BE2C (cell line): ENCODE measurements at places on chromosomes 3 and 15.

DNA sequence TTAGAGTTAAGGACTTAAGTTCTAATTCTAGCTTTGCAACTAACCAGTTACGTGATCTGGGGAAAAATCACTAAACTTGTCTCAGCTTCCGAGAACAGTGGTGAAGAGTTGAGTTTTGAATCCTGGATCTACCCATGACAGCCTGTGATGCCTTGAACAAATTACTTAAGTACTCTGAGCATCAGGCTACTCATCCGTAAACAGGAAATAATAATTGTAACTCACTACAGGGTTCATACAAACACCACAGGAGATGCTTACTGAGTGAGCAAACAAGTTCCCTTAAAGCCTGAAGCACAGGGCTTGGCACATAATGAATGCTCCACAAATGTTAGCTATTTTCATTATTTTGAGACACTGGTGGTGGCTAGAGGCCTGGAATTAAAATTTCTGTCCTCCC, 158.8 kb downstream of the ERC2 start:
- no peak for DNase-seq

- DNase-seq: no peak
Observed at GRCh38 chr15:78915341-78916087, 29.3 kb downstream of the CTSH start.

DNA sequence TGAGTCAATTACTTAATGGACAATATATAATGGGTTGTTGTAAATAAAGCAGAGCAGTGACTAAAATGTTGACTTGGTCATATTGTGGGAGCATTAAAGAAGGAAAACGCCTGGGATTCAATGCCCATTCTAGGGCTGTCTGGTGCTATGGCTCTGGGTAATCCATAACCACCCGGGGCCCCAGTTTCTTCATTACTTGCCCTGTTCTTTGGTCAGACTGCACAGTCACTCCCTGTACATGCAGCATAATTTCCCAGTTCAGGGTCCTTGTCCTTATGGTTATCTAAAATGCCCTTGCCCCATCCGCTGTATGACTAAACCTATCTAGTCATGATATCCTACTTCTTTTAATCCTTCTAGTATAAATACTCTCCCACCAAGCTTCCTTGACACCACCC, 27.5 kb upstream of the DENND4A start:
- DNase-seq: no peak

DNA sequence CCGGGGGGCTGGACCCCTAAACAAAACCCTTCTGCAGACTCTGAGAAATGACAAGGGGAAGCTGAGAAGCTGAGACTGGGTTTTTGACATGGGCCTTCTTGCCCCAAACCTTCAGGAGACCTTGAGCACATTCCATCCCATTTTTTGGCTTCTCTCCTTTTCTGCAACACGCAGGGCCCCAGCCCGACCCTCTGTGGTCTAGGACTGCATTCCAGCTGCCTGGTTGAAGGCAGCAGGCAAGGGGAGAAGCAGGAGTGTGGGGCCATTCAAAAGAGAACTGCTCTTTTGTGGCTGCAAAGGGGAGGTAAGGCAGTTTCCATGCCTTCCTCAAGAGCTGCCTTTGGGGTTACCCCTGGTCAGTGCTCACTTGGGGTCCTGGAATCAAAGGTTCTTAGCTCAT, 263.0 kb downstream of the TLE3 start:
- no peak for DNase-seq

- no peak for DNase-seq
Observed at GRCh38 chr3:59540241-59540640, 490.4 kb upstream of the CFAP20DC start.

DNA sequence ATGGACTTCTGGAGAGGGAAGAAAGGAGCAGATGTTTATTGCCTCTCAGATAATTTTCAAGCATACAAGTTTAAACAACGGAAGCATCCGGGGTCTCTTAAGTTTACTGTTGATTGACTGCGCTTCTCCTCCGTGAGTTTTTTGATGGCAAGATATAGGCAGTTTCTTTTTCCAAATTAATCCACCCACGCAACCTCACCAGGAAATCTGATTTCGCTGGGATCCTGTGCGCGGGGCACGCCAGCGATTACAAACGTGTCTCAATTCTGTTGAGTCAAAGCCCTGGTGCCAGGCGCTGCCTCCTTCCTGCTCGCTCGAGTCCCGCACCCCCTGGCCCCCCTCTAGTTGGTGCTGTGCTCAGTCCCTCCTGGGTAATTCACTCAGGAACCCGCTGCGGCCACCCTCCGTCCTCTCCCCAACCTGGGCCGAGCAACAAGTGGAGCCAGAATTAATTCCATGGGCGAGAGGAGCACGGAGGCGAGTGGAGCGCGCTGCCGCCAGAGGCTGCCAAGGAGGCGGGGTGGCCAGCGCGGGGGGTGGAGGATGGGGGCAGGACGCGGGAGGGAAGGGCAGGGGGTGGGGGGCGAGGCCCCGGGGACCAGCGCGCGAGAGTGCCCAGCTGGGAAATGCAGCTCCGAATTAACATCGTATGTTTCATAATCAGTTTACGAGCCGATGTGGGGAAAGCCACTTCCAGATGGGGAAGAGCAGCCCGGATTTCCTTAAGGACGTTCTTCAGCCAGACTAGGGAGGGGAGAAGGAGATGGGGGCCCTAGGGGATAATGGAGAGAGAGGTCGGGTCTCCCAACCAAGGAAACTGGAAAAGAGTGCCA, 6.0 kb downstream of the WNT5A start:
- DNase-seq: no peak

- DNase-seq: no peak
Observed at GRCh38 chr15:96029172-96029571, 301.3 kb upstream of the NR2F2 start.

GRCh38 chr3:23798876-23799275, 6.9 kb upstream of the UBE2E1 start:
- DNase-seq: no peak

GRCh38 chr3:16884084-16884747, 539 bp upstream of the PLCL2 start:
- peak; percentile 54 for DNase-seq

GRCh38 chr3:48429317-48429959, 448 bp downstream of the PLXNB1 start:
- DNase-seq: peak; percentile 39

DNA sequence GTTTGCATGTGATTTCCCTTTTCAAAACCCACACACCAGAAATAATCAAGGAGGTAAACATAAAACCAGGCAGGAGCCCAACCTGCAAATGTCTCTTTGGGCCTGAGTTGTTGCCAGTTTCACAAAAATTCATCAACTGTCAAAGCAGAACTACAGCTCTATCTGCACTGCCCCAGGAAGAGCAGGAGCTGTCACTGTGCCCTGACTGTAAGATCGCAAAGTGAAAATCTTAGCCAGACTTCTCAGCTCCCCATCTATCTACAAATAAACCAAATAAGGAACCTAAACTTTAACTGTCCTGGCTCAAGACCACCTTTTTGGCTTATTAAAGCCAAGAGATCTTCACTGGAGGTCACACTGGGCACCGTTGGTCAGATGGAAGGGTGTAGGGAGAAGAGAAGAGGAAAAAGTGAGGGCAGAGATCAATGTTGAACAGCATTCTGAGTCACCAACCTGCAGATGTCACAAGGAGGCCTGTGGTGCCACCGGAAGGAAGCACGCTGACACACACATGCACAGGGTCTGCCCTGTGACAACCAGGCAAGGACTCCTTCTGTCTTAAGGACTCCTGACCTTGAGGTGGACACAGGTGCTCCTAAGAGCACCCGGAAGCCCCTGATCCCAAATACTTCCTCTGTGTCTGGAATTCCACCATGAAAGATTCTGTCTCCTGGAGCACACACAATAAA, 58.7 kb downstream of the RPN1 start:
- no peak for DNase-seq

- peak; percentile 93 for DNase-seq
Observed at GRCh38 chr3:183393625-183394024, 34.8 kb downstream of the MCF2L2 start.

- DNase-seq: no peak
Observed at GRCh38 chr3:78605178-78605577, 1162.6 kb downstream of the ROBO1 start.

GRCh38 chr3:67712259-67712658, 57.8 kb upstream of the SUCLG2 start:
- DNase-seq: no peak

- no peak for DNase-seq
Observed at GRCh38 chr3:141367038-141367730, 1.1 kb upstream of the ZBTB38 start.

- peak; percentile 91 for DNase-seq
Observed at GRCh38 chr15:87722941-87723691, 533.4 kb downstream of the NTRK3 start.

DNA sequence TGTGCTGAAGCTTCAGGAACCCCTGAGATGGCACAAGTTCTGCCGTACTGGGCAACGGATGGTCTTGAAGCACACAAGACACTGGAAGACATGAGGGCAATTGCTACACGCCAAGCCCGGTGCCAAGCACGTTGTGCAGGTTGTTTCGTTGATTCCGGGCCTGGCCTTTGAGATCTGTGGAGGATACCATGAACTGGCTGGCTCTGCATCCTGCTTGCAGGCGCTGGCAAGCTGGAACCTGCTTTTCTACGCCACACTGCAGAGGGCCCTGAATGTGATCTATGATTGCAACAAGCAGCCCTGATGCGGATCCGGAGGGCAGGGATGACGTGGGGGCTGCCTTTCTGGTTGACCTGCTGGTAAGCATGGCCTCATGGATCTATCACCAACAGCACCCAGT, 262.5 kb upstream of the ATP10A start:
- no peak for DNase-seq

GRCh38 chr3:176939022-176939817, 258.1 kb downstream of the TBL1XR1 start:
- peak; percentile 66 for DNase-seq
